ENCODE measurements at places on chromosomes 12 and 14. TPM values are rescaled to one million over a fixed set of nuclear protein-coding genes. Genes with fewer than 3 reads are reported as not detected.

DNA sequence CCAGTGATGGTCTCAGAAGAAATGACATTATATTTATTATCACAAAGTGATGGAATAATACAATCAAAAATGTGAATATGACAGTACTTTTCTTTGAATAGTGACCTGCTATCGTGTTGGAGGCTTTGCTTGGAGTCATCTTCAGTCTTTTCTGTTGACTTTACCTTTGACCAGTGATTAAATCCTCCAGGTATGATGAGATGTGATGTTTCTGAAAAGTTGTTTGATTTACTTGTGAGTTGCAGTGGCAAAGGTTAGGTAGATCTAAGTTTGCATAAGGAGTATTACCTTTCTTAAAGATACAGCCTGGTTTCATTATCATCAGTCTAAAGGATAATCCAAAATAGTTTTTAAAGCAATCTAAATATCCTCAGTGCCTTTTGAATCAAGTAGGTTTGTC is 4.6 kb downstream of the TCP11L2 start:
- peaks cover 47% of the 10 kb centered on the region for H3K4me1 ChIP-seq
- H3K4me3 ChIP-seq = peak overlapping the region; percentile 94
- peak overlapping the region; percentile 25 for H3K27ac ChIP-seq
- no peak for DNase-seq

DNA sequence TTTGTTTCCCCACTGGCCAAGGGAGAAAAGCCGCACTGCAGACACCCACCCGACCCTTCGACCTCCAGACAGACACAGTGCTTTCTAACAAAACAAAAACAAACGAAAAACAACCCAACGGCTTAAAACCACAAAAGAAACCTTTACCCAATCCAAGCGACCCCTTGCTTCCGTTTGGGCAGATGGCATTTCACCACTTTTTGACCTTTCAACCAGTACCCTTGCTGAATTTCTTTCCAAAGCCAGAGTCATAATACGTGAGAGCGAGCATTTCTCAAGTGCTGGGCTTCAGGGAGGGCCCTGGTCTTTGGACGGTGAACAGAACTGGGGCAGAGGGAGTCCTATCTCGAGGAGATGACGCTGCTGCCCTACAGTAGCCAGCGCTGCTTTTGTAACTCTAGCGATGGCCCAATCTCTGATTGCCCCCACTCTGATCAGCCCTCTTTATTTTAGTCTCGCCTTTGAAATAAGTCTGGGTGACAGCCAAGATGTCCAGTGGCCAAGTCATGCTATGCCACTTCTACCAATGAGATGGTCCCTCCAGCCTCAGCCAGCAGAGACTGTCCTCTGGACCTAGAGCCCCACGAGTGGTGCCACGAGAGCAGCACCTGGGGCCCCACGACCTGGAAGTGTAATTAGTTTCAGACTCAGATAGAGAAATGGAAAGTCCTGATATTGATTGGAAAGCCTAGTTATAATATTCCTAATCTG is 21.9 kb upstream of the ADIPOR2 start:
- H3K27ac ChIP-seq = no peak overlapping the region
- H3K36me3 ChIP-seq = no peaks in the 10 kb centered on the region
- H3K27me3 ChIP-seq = no peaks in the 10 kb centered on the region
- no peak for DNase-seq

GRCh38 chr12:79548610-79548924 is 142.2 kb downstream of the PAWR start:
- H3K4me1 ChIP-seq = no peaks in the 10 kb centered on the region
- H3K36me3 ChIP-seq = no peaks in the 10 kb centered on the region
- no peak overlapping the region for H3K27ac ChIP-seq
- H3K27me3 ChIP-seq = no peaks in the 10 kb centered on the region

- H3K36me3 ChIP-seq = no peaks in the 10 kb centered on the region
- no peak overlapping the region for H3K4me3 ChIP-seq
- H3K27me3 ChIP-seq = no peaks in the 10 kb centered on the region
- H3K27ac ChIP-seq = no peak overlapping the region
Measured at GRCh38 chr12:99157946-99158345, 489.6 kb upstream of the GARIN6 start.

DNA sequence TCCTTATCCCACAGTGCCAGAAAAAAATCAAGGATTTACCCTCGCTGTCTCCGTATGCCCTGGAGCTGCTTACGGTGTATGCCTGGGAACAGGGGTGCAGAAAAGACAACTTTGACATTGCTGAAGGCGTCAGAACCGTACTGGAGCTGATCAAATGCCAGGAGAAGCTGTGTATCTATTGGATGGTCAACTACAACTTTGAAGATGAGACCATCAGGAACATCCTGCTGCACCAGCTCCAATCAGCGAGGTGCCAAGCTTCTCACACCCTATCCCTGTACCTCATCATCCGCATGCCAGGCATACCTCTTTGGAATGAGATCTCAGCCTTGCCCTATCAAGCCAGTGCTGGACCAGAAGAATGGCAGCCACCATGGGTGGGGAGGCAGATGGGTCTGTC is 19.2 kb downstream of the OAS2 start:
- H3K4me1 ChIP-seq = peaks cover 3% of the 10 kb centered on the region
- DNase-seq = no peak
- no peaks in the 10 kb centered on the region for H3K27me3 ChIP-seq
- no peak overlapping the region for H3K4me3 ChIP-seq

DNA sequence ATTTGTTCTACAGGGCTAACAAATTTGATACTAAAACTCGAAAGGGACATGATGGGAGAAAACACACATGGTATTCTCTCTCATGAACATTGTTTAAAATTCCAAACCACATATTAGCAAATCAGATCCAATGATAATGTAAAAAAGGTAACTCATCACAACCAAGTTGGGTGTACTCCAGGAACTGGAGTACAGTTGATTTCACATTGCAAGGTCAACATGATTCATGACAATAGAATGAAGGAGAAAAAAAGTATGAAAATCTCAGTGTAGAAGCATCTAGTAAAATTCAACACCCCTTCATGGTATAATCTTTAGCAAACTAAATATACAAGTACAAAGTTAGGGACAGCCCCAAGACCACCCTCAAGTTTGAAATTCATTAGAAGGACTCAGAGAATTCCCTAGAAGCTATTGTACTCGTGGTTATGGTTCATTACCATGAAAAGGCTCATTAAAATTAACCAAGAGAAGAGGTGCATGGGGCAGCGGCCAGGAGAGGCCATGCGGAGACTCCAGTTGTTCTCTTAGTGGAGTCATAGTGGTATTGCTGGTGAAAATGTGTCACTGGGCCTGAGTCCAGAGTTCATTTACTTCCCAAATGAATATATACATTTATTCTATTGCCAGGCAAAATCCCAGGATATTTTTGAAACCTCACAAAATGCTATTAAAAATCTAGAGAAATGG is 3.1 kb upstream of the CDCA4 start:
- H3K27me3 ChIP-seq = no peaks in the 10 kb centered on the region
- no peak overlapping the region for H3K4me3 ChIP-seq
- no peak for DNase-seq
- peaks cover 38% of the 10 kb centered on the region for H3K4me1 ChIP-seq
- H3K36me3 ChIP-seq = no peaks in the 10 kb centered on the region

DNA sequence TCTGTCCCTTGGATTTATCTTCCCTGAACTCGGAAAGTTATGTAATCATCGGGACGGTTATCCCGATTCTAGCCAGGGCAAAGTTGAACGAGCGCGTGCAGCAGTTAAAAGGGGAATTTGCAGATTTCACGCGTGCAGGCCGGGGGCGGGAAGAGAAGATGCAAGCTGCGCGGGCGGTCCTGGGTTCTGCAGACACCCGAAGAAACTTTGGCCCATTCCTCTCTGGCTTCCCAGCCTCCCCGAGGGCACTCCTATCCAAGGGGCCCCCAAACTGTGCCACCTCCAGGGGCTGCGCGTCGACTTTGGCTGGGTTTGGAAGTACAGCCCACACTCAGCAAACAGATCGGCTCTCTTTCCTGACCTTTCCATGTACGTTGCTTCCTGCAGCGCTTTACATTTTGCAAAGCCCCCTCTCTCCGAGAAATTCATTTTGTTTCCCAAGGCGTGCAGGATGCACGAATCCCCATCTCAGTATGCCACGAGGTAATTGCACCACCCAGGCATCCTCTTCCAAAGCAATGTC is 941 bp upstream of the PPP1CC start:
- H3K4me3 ChIP-seq = peak overlapping the region; percentile 69
- H3K27me3 ChIP-seq = no peaks in the 10 kb centered on the region
- H3K27ac ChIP-seq = no peak overlapping the region

- H3K27me3 ChIP-seq = no peaks in the 10 kb centered on the region
- no peak for DNase-seq
- H3K4me3 ChIP-seq = no peak overlapping the region
- H3K27ac ChIP-seq = no peak overlapping the region
Measured at GRCh38 chr12:18612971-18613370, 124.8 kb downstream of the PLCZ1 start.

GRCh38 chr14:89418452-89418851 is 1.4 kb upstream of the FOXN3 start:
- peak overlapping the region; percentile 70 for H3K27ac ChIP-seq
- peaks cover 25% of the 10 kb centered on the region for H3K4me1 ChIP-seq
- H3K27me3 ChIP-seq = no peaks in the 10 kb centered on the region
- no peak for DNase-seq

DNA sequence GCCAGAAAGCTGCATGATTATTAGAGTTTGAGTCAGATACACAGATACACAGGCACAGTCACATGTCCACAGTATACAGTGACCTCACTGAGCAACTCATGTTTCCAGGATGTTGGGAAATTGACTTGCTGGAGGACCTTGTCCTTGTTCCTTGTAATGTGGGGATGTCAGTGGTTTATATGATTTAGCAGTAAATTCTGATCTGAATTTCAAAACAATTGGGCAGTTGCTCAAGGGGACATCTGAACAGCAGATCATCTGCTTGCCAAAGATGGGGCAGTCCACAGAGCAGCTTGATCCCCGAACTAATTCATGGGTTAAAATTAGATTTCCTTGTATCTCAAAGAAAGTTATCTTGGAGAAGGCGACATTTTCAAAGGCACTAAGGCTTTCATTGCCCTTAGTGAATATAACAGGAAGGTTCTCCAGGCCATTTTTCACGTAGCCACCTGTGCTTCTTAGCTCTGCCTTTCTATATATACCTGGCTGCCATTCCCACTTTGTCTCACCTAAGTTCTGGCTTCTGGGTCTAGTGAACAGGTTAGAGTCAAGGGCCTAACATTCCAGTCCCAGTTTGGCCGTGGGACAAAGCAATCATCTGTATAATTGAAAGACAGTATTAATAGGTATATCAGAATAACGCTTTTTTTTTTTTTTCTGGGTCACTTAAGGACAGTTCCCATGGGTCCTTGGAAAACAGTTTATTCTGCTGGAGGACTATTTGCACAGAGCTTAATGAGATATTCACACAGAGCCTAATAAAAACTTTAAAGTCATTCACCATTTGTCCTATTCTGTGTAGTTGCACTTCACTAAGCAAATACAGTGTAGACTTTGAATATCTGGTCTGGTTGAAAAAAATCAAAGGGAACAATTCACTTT is 64.9 kb upstream of the STRN3 start:
- no peaks in the 10 kb centered on the region for H3K4me1 ChIP-seq
- no peak overlapping the region for H3K4me3 ChIP-seq
- H3K27ac ChIP-seq = no peak overlapping the region
- no peak for DNase-seq

DNA sequence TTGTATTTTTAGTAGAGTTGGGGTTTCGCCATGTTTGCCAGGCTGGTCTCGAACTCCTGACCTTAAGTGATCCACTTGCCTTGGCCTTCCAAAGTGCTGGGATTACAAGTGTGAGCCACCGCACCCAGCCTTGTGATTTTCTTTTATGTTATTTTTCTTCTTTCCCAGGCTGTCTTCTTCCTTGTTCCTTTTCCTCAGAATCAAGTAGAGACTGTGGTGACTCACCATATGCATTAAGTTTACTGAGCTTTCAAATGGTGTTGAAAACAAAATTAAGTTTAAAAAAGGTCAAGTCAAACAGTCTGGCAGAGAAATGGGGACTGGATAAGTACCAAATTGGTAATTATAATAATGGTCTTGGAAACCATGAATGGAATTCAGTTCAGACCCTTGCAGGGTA is 5.7 kb downstream of the ARPC3 start:
- no peak overlapping the region for H3K27ac ChIP-seq
- H3K36me3 ChIP-seq = peaks cover 59% of the 10 kb centered on the region

DNA sequence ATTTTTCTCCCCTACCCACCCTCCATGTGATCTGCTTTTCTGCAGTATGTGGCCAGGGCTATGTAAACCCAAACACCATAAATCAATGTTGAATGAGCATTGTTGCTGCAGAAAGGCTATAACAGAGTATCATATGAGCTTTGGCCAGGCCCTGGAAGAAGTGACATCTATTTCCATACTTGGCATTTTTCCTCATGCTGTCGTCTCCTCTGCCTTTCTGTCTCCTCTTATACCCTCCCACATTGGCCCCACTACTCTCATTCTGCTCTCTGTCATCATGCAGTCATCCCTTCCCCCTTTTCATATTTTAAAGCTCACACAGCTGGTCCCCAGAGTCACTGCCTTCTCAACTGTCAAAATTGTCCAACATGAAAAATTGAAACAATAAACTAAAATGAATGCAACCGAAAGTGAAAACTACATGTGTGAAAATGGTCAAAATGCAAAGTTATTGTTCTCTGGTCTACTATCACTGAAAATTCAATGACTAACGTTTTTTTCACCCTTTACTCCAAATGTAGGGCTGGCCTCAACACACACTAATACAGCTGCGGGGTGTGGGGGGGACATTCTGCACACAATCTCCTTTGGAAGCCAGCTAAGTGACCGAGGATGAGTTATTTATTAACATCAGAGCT is 290.7 kb upstream of the TMPO start:
- H3K36me3 ChIP-seq = no peaks in the 10 kb centered on the region
- DNase-seq = no peak
- H3K27ac ChIP-seq = no peak overlapping the region
- H3K4me3 ChIP-seq = no peak overlapping the region
- H3K4me1 ChIP-seq = no peaks in the 10 kb centered on the region

DNA sequence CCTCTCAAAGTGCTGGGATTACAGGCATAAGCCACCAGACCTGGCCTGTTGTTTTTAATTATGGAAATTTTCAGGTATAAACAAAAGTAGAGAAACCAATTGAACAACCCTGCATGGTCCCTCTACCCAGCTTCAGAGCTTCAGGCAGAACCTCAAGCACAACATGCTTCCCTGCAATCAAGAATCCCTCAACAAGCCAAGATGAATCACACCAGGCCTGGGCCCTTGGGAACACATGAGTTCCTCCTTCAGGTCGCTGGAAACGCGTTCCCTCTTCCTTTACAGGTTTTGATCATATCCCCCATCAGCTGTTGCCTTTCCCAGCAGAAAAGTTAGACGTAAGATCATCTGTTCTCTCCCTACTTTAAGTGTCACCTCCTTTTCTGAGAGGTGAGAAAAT is 20.5 kb upstream of the CORO1C start:
- H3K36me3 ChIP-seq = no peaks in the 10 kb centered on the region
- H3K27me3 ChIP-seq = no peaks in the 10 kb centered on the region
- H3K4me3 ChIP-seq = no peak overlapping the region
- DNase-seq = no peak

PCED1B gene
- 70.5 TPM for polyA plus RNA-seq

A2ML1 gene
- polyA plus RNA-seq = not detected

CLEC1B gene
- not detected for polyA plus RNA-seq

VPS37B gene
- 20.5 TPM for polyA plus RNA-seq

PRPH gene
- 0.24 TPM for polyA plus RNA-seq

PPP1R36 gene
- 0.32 TPM for polyA plus RNA-seq

TPPP2 gene
- polyA plus RNA-seq = not detected
